ENCODE measurements at places on chromosomes 11 and 22. TPM values are rescaled to one million over a fixed set of nuclear protein-coding genes. Genes with fewer than 3 reads are reported as not detected.

The RAG2 gene
- not detected for total RNA-seq

The VSIG10L2 gene
- not detected for total RNA-seq

The FGF4 gene
- total RNA-seq, result not detected

The TYMP gene
- total RNA-seq, result 59.9 TPM

The CCDC157 gene
- 2.4 TPM for total RNA-seq

The DDIAS gene
- total RNA-seq, result 28.7 TPM

DNA sequence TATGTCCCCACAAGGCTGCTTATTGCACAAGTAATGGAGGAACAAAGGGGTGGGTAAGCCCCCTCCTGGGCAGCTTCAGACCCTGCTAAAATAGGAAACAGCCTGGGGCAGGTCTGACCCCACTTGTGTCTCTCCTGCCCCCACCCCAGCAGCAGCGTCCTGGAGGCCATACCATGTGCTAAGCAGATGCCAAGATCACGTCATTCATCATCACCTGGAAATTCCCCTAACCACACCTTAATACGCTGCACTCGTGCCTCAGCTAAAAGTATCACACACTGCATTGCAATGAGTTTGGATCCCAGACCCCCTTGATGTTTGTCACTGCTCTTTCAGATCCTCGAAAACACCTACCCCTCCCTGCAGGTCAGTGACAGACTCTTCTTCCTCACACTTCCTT, 27.8 kb upstream of the GGTLC2 start:
- H3K27me3 ChIP-seq, result peaks cover 5% of the 10 kb centered on the region
- DNase-seq, result peak; percentile 18
- no peaks in the 10 kb centered on the region for H3K36me3 ChIP-seq
- peak overlapping the region; percentile 57 for H3K27ac ChIP-seq

DNA sequence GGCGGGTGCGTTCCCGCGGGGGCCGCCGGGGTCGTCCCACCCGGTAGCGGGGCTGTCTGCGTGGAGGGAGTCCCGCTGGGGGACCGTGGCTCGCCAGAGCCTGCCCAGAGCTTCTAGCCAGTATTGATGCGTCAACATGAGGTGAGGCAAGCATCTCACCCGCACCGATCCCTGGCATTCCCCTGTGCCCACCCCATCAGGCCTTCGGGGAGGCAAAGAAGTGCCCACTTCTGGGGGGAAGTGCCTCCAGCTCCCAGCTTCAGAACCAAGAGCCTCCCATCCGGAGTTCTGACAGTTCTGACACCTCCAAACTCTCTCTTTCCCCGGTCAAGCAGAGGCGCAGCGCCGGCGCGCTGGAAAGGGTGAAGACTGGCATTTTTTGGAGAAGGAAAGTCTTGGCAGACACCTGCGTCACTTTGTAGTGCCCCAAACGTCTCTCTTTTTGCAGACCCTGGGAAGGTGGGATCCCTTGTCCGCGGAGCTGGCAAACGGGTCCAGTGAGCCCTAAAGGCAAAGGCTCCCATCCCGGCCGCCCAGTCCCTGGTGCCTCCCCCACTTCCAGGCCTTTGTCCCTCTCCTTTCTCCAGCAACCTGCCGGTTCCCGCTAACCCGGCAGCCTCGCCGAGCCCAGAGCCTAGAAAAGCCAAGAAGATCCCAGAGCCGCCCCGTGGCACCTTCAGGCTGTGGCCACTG, 3.2 kb upstream of the PAX6 start:
- DNase-seq, result no peak
- H3K4me3 ChIP-seq, result no peak overlapping the region
- H3K27ac ChIP-seq, result peak overlapping the region; percentile 56
- peaks cover 5% of the 10 kb centered on the region for H3K36me3 ChIP-seq
- H3K27me3 ChIP-seq, result peaks cover 69% of the 10 kb centered on the region

- H3K36me3 ChIP-seq, result no peaks in the 10 kb centered on the region
- H3K27ac ChIP-seq, result no peak overlapping the region
- H3K27me3 ChIP-seq, result peaks cover 28% of the 10 kb centered on the region
- H3K4me1 ChIP-seq, result no peaks in the 10 kb centered on the region
- DNase-seq, result no peak
- no peak overlapping the region for H3K4me3 ChIP-seq
Measured at GRCh38 chr11:34575261-34575660, 45.6 kb upstream of the EHF start.

- peaks cover 17% of the 10 kb centered on the region for H3K27me3 ChIP-seq
- no peaks in the 10 kb centered on the region for H3K36me3 ChIP-seq
- no peak overlapping the region for H3K27ac ChIP-seq
- DNase-seq, result no peak
Measured at GRCh38 chr11:113618360-113618759, 87.7 kb downstream of the TMPRSS5 start.

DNA sequence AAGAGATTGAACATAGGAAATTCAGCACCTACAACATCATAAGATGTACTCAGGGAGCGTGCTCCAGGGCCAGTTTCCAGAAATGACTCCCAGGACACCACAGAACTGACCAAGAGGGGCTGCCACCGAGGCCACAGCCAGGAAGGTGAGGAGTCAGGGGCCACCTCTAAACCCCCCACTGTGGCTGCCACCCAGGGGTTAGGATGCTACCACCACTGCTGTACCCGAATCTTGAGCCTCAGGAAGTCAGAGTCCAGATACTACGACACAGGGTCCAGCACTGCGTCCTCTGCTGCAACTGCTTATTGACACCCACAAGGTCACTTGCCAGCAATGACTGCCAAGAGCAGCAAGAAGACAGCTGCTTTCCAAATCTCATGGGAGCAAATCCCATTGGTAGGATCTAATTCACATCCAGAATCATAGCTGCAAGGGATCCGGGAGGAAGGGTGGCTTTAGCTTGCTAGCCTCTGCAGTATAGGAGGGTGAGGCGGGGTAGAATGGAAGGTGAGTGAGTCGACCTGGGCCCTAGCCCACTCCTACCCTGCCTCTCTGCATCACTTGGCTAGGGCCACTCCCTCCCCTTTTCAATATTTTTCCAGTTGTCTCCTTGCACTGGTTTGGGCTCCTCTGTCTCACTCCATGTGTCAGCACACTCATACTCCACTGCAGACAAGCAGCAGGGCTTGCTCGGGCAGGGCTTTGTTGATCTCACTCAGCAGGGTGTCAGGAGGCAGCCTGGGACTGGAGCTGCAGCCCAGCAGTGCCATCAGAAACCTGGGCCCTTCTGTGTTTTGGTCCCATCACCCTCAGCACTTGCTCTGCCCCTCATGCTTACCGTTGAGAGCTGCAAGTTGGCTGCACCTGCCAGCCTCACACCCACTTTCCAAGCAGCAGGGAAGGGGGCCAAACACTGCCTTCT, 18.1 kb upstream of the CYTH4 start:
- no peak overlapping the region for H3K27ac ChIP-seq
- H3K4me3 ChIP-seq, result no peak overlapping the region
- peaks cover 36% of the 10 kb centered on the region for H3K4me1 ChIP-seq
- H3K27me3 ChIP-seq, result peaks cover 2% of the 10 kb centered on the region
- DNase-seq, result no peak
- peaks cover 3% of the 10 kb centered on the region for H3K36me3 ChIP-seq

DNA sequence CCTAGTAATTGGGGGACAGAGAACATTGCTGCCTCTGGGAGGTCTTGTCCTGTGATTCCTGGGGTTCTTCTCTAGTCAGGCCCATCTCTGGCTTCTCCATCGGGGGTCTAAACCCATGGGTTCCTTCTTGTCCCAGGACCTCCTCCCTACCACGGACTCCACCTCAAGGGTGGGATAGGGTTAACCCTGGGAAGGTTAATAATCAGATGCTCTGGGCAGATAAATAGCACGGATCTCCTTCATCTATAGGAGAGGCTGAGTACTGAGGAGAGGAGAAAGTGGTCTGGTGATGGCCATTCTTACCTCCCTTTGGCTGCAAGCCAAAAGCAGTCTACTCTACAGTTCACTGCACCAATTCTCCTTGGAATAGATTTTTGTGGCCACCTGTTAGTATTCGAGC, 10.5 kb downstream of the HEPHL1 start:
- H3K27ac ChIP-seq, result no peak overlapping the region
- no peak for DNase-seq
- H3K27me3 ChIP-seq, result no peaks in the 10 kb centered on the region
- no peak overlapping the region for H3K4me3 ChIP-seq
- H3K36me3 ChIP-seq, result no peaks in the 10 kb centered on the region

GRCh38 chr22:41217553-41218157, 12.5 kb downstream of the L3MBTL2 start:
- no peaks in the 10 kb centered on the region for H3K27me3 ChIP-seq
- H3K36me3 ChIP-seq, result peaks cover 41% of the 10 kb centered on the region
- H3K4me3 ChIP-seq, result peak overlapping the region; percentile 59
- H3K4me1 ChIP-seq, result peaks cover 28% of the 10 kb centered on the region
- peak; percentile 44 for DNase-seq
- peak overlapping the region; percentile 75 for H3K27ac ChIP-seq

- H3K27me3 ChIP-seq, result no peaks in the 10 kb centered on the region
- H3K4me1 ChIP-seq, result peaks cover 62% of the 10 kb centered on the region
- no peak overlapping the region for H3K4me3 ChIP-seq
Measured at GRCh38 chr11:47995360-47995769, 15.0 kb downstream of the PTPRJ start.

GRCh38 chr11:36132940-36133339, 156.3 kb downstream of the COMMD9 start:
- no peaks in the 10 kb centered on the region for H3K36me3 ChIP-seq
- no peak for DNase-seq
- no peaks in the 10 kb centered on the region for H3K4me1 ChIP-seq
- peaks cover 6% of the 10 kb centered on the region for H3K27me3 ChIP-seq
- no peak overlapping the region for H3K4me3 ChIP-seq
